H9 (cell line): ENCODE measurements at places on chromosomes 6 and 20. TPM values are rescaled to one million over a fixed set of nuclear protein-coding genes. Genes with fewer than 3 reads are reported as not detected.

DNA sequence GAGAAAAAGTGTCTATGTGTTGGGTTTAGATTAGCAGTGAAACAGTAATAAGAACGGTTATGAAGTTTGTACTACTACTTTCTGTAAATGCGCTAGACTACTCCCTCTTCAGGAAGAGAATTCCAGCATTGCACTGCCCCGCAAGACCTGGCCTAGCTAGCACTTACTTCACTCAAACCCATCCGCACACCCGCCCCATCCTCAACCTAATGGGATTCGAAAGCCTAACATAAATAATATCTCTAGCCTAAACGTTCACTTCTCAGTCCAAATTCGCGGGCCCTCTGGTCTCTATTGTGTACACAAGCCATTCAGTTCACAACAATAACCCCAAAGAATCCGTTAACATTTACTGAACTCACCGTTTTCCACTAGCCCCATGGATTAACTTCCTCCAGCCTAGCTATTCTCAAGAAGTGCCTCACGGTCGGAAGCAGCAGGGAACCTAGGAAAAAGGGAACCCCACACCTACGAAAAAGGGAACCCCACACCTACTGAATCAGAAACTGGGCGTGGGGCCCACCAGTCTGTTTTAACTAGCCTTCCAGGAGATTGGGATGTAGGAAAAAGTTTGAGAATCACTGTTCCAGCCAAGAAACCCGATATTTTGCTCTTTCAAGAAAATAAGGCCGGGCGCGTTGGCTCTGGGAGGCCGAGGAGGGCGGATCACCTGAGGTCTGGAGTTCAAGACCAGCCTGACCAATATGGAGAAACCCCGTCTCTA, 45.4 kb upstream of the BTN3A2 start:
- peak overlapping the region; percentile 82 for H3K4me3 ChIP-seq
- peak; percentile 67 for DNase-seq
- H3K27me3 ChIP-seq: no peaks in the 10 kb centered on the region

- no peaks in the 10 kb centered on the region for H3K36me3 ChIP-seq
- no peak for DNase-seq
- H3K27me3 ChIP-seq: no peaks in the 10 kb centered on the region
- no peak overlapping the region for H3K27ac ChIP-seq
Measured at GRCh38 chr20:23227976-23228375, 122.6 kb upstream of the NXT1 start.

DNA sequence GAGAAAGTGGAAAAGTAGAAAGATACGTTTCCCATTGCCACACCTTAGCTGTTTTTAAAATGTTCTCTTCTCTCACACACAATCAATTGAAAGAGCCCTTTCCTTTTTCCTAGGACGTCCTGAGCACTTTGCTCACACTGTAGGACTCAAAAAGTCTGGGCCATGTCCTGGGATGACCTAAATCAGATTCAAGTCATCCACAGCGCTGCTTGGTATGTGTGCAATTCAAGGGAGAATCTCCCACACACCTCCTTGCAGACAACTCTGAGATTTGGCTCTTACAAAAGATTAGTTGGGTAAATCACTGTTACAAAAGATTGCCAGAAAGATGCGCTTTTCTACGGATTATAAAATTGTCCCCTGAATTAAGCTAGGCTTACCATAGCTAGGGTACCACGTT, 130.1 kb downstream of the RNASET2 start:
- no peaks in the 10 kb centered on the region for H3K27me3 ChIP-seq
- H3K36me3 ChIP-seq: no peaks in the 10 kb centered on the region
- no peak for DNase-seq
- no peaks in the 10 kb centered on the region for H3K4me1 ChIP-seq
- H3K27ac ChIP-seq: no peak overlapping the region

GRCh38 chr20:25286917-25287316, 39.0 kb downstream of the PYGB start:
- H3K4me1 ChIP-seq: no peaks in the 10 kb centered on the region
- H3K4me3 ChIP-seq: no peak overlapping the region
- no peaks in the 10 kb centered on the region for H3K27me3 ChIP-seq
- peaks cover 63% of the 10 kb centered on the region for H3K36me3 ChIP-seq

GRCh38 chr6:149823013-149823412, 41.1 kb downstream of the LRP11 start:
- no peaks in the 10 kb centered on the region for H3K4me1 ChIP-seq
- DNase-seq: no peak
- no peak overlapping the region for H3K4me3 ChIP-seq

The DEFB132 gene
- total RNA-seq: not detected in 2 replicates

The FRS3 gene
- total RNA-seq: 4.6 and 4.8 TPM in 2 replicates

The MCHR2 gene
- not detected in 2 replicates for total RNA-seq

The GJA10 gene
- total RNA-seq: not detected in 2 replicates

The SIM1 gene
- total RNA-seq: 0.07 TPM in 1 of 2 replicates, not detected in the other

The PREX1 gene
- 5.4 and 6.6 TPM in 2 replicates for total RNA-seq

The ZC3H12D gene
- 0.07 and 0.15 TPM in 2 replicates for total RNA-seq
